ENCODE measurements at places on chromosomes 7 and 10.

DNA sequence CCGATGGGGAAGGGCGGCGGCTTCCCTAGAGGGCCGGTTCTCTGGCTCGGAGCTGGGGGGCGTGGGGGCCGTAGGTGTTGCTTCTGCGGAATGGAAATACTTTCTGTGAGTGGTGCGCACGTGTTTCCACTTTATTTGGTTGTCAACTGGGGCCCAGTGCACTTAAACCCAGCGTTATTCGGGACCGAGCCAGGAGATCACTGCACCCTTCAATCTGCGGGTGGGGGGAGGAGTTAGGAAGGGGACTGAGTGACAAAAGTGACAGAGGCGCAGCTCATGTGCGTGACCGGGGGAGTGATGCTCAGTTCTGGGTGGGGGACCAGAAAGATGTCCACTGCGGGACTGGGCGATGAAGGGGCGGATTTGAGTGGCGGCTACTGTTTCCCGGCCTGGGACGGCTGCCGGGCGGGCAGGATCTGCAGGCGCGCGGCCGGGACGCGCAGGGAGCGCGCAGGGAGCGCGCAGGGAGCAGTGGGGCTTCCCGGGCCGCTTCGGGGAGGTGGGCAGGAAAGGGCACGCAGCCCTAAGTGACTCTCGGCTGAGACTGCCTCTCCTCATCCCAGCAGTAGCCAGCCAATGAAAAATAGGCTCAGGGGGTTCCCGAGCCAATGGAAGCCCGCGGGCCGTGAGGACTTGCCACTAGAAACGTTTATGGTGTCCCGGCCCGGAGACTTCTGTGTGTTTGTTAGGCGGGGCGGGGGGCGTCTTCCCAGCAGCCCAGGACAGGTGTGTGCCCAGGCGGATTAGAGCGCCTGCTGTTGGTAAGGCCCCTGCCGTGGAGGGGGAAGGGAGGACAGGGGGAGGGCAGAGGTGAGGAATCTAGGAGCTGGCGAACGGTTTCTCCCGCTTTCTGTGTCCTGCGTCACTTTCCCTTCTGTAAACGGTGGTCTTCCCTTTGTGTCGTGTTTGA, 54.3 kb upstream of the KDM7A start:
- DNase-seq = peak; percentile 66

DNA sequence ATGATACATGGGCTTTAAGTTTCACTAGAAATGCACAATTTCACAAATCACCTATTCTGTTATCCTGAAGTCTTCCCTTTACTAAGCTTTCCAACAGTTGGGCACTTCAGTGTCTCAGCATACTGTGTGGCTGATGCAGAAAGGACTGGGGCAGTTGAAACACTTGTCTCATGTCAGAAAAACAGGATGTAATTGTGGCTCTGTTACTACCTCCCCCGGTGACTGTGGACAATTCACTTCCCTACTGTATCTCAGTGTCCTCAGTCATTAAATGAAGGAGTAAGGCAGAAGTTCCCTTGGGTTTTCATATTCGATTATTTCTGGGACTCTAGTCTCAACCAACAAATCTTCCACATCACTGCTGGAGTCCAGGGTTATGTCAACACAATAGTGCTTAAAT, 17.9 kb downstream of the ANKRD22 start:
- peak; percentile 22 for DNase-seq

- no peak for DNase-seq
These were observed 11.0 kb downstream of the SAMD8 start for GRCh38 chr10:75122505-75122904.

- no peak for DNase-seq
These were observed 132.4 kb upstream of the RHEB start for GRCh38 chr7:151652111-151652510.

GRCh38 chr7:78900806-78901205, 552.7 kb downstream of the MAGI2 start:
- no peak for DNase-seq

- no peak for DNase-seq
These were observed 5.4 kb downstream of the POP7 start for GRCh38 chr7:100711369-100711768.

DNA sequence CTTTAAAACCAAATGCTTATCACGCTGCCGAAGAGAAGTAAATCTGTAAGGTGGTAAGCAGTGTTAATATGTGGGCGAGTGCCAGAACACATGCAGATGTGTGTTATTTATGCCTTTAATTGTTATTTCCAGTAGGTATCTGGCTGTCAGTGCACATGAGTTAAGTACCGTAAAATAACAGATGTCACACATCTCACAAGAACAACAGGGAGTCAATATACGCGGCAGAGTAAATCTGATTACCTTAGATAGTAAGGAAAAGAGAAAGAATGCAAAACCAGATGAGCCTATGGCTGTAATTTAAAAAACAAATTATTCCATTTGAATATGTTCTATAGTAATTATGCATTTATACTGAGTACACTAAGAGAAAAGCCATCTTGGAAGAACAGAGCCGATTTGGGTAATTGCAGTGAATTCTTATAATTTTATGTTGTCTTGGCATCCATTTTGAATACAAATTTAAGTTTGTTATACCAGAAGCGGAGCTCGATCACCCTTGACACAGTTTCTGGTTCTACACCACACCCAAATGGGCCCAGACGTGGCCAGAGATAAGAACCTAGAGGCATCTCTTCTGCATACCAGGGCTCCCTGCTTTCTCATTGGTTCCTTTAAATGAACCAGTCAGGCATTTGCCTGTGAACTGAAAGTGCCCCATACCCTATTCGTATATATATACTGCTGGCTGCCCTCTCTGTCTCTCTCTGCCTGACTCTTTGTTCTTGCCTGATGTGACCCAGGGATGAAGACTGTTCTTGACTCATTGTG, 34.8 kb downstream of the DNAJB9 start:
- no peak for DNase-seq

Data from CD4-positive, alpha-beta T cell treated with Interleukin-12 subunit alpha and Interleukin-12 subunit beta, for 1 hour (primary cell).